ENCODE measurements at places on chromosomes 3 and 15.
A peak's percentile ranks its signal among the peaks of the same experiment; 100 is the strongest.

GRCh38 chr15:70955151-70955550, 62.5 kb downstream of the LRRC49 start:
- DNase-seq: no peak

DNA sequence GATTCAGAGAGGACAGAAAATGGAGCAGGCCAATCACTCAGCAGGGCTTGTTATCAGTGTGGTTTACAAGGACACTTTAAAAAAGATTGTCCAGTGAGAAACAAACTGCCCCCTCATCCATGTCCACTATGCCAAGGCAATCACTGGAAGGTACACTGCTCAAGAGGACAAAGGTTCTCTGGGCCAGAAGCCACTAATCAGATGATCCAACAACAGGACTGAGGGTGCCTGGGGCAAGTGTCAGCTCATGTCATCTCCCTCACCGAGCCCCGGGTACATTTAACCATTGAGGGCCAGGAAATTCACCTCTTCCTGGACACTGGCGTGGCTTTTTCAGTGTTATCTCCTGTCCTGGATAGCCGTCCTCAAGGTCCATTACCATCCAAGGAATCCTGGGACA, 513.7 kb upstream of the EPHA6 start:
- DNase-seq: no peak

GRCh38 chr3:12560505-12561190, 3.8 kb downstream of the MKRN2 start:
- no peak for DNase-seq

- DNase-seq: no peak
Observed at GRCh38 chr3:10723991-10724390, 92.0 kb upstream of the SLC6A11 start.

GRCh38 chr3:117681619-117682018, 972.0 kb downstream of the TUSC7 start:
- no peak for DNase-seq

GRCh38 chr3:79139395-79140068, 628.3 kb downstream of the ROBO1 start:
- DNase-seq: no peak

DNA sequence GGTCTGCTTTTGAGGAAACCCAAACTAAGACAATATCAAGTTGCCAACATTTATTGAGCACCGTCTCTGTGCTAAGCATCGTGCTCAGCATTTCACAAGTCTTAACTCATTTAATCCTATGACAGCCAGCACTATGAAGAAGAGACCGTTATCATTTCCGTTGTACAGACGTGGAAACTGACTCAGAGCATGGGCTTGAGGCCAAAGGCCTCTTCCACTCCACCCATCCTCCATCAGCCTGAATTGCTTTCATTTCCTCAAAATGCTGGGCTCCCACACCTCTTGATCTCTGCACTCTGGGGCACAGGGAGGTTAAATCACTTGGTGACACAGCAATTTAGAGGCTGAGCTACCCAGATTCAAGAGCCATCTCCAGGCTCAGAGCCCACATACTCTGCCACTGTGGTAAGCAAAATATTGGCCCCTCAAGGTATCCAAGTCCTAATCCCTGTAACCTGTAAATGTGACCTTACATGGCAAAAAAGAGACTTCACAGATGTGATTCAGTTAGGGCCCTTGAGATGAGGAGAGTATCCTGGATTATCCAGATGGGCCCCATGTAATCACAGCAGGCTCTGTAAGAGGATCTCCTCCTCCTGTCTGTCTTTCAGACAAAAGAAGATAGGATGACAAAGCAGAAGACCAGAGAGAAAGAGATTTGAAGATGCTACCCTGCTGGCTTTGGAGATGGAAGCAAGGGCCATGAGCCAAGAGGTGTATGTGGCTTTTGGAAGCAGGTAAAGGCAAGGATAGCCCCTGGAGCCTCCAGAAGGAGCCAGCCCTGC, 24.3 kb upstream of the FLNB start:
- peak; percentile 47 for DNase-seq

GRCh38 chr15:86355801-86356200, 276.1 kb downstream of the AGBL1 start:
- DNase-seq: no peak

DNA sequence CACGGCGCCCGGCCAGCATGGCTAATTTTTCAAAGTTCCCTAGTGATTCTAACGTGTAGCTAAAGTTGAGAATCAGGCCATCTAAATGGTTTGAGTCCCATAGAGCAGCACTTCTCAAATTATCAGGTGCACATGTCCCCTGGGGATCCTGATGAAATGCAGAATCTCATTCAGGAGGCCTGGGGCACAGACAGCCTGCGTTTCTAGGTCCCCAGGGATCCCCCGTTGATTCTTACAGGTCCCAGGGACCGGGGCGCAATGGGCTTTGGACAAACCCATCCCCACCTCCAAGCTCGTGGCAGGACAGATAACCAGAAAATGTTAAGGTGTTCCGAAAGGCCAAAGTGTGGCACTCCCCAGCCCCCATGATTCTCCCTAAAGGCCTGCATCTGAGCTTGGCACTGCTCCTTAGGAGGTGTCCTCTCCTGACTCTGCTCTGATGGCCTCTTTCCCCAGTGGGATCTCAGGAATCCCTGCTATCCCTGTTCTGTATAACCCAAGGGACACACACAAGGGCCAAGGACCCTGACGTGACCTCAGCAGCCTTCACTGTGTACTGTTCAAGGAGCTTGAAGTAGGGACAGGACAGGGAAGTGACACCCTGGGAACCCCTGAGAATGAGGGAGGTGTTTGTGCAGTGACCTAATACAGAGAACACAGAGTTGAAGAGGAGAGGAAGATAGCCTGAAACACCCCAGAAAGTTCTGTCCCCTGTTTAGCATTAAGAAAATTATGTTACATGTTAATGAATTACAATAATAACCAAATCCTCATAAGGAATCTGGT, 8.0 kb downstream of the LRRK1 start:
- DNase-seq: no peak

- DNase-seq: no peak
Observed at GRCh38 chr3:170598091-170598502, 12.2 kb upstream of the SLC7A14 start.

- no peak for DNase-seq
Observed at GRCh38 chr3:151740581-151740980, 6.9 kb downstream of the AADACL2 start.

GRCh38 chr3:47741925-47742324, 39.8 kb downstream of the SMARCC1 start:
- DNase-seq: no peak

- no peak for DNase-seq
Observed at GRCh38 chr3:141242377-141243092, 10.9 kb downstream of the PXYLP1 start.
